Body of pancreas (tissue), 4 donors: ENCODE measurements at places on chromosomes 11 and 22.

GRCh38 chr11:67502328-67502979, 2.7 kb downstream of the PITPNM1 start:
- DNase-seq, result no peak

GRCh38 chr11:35005141-35005780, 88.8 kb downstream of the PDHX start:
- DNase-seq, result peak; percentile 82

DNA sequence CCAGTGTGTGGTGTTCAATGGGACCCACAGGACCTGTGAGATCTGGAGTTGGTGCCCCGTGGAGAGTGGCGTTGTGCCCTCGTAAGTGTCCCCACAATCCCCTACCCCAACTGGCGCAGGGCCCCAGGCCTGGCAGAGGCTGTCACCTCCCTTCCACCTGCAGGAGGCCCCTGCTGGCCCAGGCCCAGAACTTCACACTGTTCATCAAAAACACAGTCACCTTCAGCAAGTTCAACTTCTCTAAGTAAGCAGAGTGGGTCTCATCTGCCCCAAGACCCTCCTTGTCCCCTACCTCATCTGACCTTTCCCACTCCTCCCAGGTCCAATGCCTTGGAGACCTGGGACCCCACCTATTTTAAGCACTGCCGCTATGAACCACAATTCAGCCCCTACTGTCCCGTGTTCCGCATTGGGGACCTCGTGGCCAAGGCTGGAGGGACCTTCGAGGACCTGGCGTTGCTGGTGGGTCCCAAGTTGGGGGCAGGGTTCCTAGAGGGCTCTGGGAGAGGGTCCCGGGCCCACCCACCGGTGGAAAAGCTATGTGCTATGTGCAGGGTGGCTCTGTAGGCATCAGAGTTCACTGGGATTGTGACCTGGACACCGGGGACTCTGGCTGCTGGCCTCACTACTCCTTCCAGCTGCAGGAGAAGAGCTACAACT, 8.1 kb downstream of the P2RX6 start:
- no peak for DNase-seq

DNA sequence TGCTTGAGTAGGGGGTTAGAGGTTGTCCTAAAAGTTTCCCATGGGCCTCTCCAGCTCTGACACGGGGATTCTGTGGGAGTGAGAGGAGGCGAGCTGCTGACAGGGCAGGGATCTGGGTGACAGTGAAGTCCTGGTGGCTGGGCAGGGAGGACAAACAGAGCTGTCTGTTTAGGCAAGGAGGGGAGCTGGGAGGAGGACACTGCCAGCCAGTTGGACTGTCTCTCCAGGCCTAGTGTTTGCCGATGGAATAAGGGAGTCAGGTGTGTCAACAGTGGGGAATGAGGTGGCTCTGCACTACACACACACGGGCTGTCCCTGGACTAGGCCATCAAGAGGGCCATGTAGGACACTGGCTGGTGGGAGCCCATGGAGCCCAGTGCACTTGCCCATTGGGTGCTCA, 20.6 kb upstream of the SYT7 start:
- peak; percentile 32 for DNase-seq

GRCh38 chr11:117863383-117863782, 13.1 kb downstream of the FXYD6 start:
- DNase-seq, result no peak

DNA sequence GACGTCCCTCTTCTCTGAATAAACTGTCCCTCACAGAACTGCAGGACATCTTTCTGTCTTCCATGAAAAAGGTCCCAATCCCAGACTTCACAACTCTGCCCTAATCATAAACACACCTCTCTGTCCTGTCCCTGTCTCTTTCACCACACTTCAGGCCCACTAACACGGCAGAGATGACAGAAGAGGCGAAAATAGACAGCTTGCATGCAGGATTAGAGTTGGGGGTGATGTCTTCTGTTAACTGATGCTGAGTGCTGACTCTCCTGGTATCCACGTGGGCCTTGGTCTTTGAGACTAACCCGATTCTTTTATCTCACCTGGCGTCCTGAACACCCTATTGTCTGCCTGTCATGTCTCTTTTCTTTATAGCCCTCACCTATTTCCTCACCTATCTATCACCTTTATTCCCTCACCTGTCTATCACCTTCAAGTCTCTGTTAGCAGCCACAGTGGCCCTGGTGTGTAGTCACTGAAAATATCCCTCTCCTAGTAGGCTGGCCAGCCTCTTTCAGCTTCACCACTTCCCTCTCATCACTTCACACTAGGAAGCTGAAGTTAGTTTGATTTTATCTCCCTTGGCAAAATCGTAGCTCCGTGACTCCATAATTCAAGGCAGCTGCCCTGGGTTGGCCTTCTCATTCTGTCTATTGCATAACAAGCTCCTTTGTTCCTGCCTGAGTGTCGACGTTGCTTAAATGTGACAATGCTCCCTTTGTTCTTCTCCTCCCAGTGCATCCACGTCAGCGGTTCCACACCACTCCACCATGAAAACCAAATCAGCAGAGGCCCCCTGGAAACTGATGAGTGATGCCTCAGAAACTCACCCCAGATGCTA, 30.6 kb upstream of the DRD2 start:
- no peak for DNase-seq

GRCh38 chr22:22245256-22245909, 797 bp downstream of the VPREB1 start:
- no peak for DNase-seq

- no peak for DNase-seq
These were observed 571.8 kb downstream of the OPCML start for GRCh38 chr11:132960273-132961078.

- DNase-seq, result no peak
These were observed 13.7 kb upstream of the ST3GAL4 start for GRCh38 chr11:126341760-126342161.
